ENCODE measurements at places on chromosomes 1 and 21.

DNA sequence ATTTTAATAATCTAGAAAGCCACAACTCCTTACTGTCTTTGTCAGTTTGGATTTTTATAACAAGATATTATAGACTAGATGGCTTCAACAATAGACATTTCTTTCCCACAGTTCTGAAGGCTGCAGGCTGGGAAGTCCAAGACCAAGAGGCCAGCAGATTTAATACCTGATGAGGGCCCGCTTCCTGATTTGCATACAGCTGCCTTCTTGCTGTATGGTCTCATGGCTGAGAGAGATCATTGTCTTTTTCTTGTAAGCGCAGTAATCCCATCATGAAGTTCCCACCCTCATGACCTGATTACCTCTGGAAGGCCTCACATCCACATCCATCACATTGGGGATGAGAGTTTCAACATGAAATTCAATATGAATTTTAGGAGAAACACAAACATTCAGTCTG lies 9.8 kb downstream of the RPS6KC1 start:
- DNase-seq = no peak

GRCh38 chr1:212675675-212676074 lies 24.0 kb downstream of the BATF3 start:
- DNase-seq = no peak

DNA sequence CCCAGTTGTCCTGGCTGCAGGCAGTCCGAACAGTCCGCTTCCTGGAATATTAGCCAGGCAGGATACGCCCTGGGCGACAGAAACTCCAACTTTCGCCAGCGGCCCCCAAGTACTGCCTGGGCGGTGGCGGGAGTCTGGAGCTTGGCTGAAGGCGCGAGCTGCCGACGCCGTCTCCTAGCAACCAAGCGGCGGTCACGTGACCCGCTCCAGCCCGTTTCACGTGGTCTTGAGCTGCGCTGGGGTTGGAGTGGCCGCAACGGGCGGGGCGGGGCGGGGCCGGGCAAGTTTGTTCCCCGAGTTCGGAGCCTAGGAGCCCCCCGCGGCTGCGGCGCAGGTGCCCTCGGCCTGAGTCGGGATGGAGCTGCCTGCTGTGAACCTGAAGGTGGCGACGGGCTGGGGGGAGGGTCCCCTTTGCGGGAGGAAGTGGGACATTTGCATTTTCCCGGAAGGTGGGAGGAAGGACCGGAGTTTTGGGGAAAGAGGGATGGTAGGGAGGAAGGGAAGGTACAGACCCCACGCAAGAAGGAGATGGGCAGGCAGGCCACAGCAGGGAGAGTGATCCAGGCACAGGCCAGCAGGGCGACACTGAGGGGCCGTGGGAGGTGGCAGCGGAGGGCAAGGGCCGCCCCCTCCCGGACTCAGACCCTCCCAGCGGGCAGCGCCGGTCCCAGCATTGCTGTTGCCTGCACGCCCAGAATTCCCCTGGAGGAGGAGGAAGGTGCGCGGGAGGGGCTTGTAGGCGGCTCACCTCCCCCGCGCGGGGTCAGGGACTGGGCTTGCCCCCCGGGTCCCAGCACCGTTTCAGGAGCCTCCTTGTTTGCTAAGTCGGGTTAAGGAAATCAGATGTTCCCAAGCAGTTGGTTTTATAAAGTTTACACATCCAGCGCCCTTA lies at the start of gene AGTRAP:
TSS of gene AGTRAP (plus strand) at position 283 of the 892 bp plus-strand sequence. CDS start at position 356, 73 bp downstream.
- DNase-seq = peak; percentile 87

- DNase-seq = no peak
Observed at GRCh38 chr1:165253818-165254254, 102.7 kb downstream of the LMX1A start.

GRCh38 chr1:92446546-92446945 lies 40.2 kb downstream of the GFI1 start:
- no peak for DNase-seq
